T-helper 1 cell (primary cell): ENCODE measurements at places on chromosomes 13 and 19.

DNA sequence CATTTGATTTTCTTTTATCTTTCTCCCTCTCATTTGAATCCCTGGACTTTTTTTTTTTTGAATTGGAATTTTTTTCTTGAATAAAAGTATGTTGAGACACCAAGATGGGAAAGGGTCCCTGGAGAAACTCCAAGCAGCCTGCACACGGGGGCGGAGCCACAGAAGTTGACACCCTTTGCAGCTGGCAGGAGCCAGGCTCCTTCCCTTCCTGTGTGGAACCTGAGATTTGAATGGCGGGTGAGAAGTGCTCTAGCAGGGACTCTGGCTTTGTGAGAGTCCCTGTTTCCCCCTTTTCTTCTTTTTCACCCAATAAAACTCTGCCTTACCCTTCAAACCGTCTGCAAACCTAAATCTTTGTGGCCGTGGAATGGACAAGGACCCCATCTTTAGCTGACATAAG lies 1381.0 kb upstream of the MIR17HG start:
- no peak for DNase-seq

- DNase-seq: peak; percentile 58
These were observed 100.8 kb downstream of the STK24 start for GRCh38 chr13:98476106-98476505.

DNA sequence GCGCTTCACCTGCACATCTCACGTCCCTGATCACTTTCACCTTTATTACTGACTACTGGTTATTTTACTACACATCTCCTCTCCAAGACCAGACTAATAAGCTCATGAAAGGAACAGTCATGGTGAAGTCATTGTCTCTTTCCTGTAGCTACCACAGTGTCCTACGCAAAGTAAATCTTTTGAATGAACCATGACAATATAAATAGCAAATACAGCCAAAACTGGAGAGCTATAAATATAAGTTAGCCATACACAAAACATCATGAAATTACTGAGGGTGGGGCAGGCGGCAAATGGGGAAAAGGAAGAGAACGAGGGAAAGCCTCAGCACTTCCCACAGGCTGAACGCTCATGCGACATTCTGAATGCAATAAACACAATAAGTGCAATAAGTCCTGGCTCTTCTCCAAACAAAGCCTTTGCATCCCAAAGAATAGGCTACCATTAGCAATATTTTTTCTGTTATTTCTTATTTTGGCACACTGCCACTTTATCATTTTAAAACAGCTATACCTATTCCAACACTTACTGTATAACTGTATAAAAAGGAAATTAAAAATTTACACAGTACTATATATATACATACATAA lies 62.5 kb downstream of the TUBGCP3 start:
- no peak for DNase-seq

- DNase-seq: no peak
These were observed 22.4 kb upstream of the CPAMD8 start for GRCh38 chr19:17048885-17049453.

GRCh38 chr13:72541674-72542073 lies 185.8 kb downstream of the MZT1 start:
- DNase-seq: no peak

GRCh38 chr13:108561149-108561548 lies 68.3 kb upstream of the MYO16 start:
- DNase-seq: no peak

- no peak for DNase-seq
These were observed 1.3 kb downstream of the RPS16 start for GRCh38 chr19:39434123-39435076.

GRCh38 chr19:19540064-19540714 lies 2.1 kb downstream of the CILP2 start:
- DNase-seq: peak; percentile 59

DNA sequence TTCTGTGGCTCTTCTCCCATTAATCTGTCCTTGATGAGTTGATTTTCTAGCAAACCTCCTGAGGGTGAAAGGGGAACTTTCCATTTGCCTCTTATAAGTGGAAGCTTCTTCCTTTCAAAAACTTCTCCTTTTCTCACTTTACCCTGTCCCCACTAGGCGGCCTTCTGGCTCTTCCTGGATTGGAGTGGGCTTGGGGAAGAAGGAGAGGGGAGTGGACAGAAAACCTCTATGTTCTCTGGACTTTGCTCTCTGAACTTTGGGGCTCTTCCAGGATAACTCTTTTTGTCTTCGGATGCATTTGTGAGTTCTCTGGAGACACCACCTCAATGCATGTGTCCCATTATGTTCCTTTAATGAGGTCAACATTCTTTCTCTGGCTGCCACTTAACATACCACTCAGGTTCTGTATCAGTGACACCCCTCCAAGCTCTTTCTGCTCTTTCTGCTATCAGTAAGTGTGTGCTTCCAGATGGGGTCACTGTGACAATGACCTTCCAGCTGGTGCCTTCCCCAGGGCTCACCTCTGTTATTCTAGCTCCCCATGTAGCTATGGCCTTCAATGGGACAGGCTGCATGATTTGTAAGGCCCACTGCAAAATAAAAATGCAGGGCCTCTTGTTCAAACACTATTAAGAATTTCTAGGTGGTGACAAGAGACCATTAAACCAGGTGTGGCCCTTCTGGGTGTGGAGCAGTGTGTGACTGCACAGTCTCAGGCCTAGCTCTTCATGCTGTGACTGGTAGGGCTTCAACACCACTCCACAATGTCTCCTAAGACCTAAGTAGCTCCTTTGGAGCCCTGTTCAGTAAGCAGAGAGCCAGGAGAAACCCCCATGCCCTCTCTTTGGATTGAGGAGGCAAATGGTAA lies 389.2 kb downstream of the EFNB2 start:
- no peak for DNase-seq

- no peak for DNase-seq
These were observed 1.3 kb upstream of the PTOV1 start for GRCh38 chr19:49849433-49850220.

- DNase-seq: no peak
These were observed 64.2 kb upstream of the ZNF599 start for GRCh38 chr19:34837262-34837661.

- no peak for DNase-seq
These were observed 352.7 kb upstream of the ZNF507 start for GRCh38 chr19:31992750-31993149.

DNA sequence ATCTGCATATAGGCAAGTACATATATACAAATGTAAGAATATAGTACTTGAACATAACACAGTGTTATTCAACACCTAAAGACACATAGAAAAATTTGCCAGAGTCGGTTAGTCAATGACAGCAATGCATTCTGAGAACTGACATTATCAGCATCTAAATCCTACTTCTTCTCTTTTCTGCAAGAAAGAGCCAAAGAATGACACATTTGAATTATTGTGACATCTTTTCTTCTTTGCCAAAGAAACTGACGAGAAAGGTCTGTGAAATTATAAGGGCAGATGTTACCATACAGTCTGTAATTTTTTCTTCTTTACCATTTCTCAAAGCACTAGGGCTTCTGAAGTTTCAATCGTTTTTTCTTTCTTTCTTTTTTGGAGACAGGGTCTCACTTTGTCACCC lies 350.9 kb upstream of the NBEA start:
- no peak for DNase-seq

DNA sequence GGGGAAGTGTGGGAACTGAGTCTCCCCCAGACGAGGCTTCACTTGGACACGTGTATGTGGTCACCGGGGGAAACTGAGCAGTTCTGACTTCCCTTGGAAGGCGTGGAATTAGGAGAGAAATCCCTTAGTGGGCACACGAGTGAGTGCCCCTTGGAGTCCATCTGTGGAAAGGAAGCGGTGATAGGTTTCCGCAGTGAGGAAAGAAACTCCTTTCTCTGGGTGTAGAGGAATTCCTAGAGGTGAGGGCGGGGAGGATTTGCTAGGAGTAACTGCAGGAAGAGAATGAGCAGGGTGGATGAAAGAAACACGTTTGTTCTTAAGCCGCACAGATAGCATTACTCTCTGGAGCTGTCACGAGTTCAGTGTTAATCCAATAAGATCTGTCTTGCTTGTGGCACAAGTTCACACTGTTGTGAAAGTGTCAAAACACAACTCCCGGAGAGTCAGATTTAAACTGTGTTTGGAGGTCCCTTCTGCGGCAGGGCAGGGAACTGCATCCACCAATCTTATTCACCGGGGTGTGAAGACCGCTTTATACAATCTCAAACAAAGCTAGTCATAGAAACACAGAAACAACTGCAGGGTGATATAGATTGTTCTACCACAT lies 1.2 kb downstream of the KL start:
- DNase-seq: no peak

GRCh38 chr19:29700498-29700897 lies 14.6 kb downstream of the C19orf12 start:
- no peak for DNase-seq

GRCh38 chr13:26787961-26788360 lies 27.4 kb upstream of the GPR12 start:
- no peak for DNase-seq

GRCh38 chr19:58355908-58356765 lies 2.8 kb upstream of the A1BG start:
- no peak for DNase-seq

GRCh38 chr13:91346062-91346461 lies 1.4 kb upstream of the MIR17HG start:
- no peak for DNase-seq
